G401 (cell line): ENCODE measurements at places on chromosomes 7 and 10. TPM values are rescaled to one million over a fixed set of nuclear protein-coding genes. Genes with fewer than 3 reads are reported as not detected.
A peak's percentile ranks its signal among the peaks of the same experiment; 100 is the strongest.

The LOXL4 gene
- not detected in 2 replicates for total RNA-seq

DNA sequence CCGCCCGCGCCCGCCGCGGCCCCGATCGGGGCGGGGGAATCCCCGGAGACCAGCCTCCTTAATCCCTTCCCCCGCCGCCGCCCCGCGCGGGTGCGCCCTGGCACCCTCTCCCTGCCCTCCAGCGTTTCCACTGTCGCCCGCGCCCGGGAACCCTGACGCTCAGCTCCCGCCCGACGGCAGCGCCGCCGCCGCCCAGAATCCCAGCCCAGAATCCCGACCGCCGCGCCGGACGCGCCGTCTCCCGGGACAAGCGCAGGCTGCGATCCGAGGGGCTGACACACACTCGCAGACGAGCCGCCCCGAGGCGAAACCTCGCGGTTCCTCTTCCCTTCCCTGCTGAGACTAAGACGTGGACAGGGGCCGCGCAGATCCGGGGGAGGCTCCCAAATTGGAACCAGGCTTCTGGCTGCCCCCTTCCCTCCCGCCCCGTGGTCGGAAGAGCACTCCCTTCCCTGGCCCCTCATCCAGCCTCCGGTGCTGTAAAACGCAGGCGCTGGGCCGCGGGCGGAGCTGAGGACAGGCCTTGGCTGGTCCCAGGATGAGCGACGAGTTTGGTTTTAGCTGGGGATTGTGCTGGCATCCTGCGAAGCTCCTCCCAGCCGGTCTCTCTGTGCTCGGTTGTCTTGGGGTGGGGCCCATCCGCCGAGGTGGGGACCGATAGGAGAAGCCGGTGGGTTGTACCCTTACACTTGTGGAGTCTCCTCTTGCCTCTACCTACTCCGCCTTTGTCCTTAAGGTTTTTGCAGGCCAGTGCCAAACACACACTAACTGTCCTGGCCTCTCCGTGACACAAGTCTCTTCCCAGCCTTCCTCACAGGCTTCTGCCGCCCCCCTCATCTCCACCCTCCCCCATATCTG is 1.1 kb downstream of the MARVELD1 start:
- peak; percentile 55 for DNase-seq

DNA sequence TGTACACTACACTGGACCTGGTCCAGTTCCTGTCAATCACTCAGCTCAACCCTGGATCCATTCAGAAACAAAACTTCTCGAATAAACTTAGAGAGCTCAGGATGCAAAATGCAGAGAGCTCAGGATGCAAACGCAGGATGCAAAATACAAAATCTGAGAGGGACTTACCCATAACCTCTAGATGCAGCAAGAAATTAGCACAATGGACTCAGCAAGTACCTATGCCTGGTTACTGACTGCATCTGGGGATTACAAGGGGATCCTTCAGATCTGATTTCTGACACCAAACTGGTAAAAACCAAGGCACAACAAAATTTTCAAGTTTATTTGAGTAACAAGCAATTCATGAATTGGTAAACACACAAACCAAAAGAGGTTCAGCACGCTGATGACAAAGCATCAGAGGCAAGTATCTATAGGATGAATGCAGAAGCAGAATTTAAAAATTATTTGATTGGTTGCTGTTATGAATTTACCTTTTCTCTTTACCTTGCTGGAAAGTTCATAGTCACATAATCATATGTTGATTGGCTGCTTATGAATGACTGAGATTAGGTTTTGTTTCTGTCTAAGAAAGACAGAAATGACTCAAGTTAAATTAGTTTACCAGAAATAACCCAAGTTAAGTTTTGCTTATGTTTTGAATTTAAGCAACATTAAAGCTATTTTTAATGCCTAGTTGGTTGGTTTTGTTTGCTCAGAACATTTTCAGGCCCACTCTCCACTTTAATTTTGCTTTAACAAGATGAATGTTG is 11.4 kb downstream of the GIMAP6 start:
- DNase-seq, result no peak

- DNase-seq, result no peak
Measured at GRCh38 chr10:103915796-103916195, 2.2 kb downstream of the STN1 start.
